ENCODE measurements at places on chromosomes 1 and 21.

DNA sequence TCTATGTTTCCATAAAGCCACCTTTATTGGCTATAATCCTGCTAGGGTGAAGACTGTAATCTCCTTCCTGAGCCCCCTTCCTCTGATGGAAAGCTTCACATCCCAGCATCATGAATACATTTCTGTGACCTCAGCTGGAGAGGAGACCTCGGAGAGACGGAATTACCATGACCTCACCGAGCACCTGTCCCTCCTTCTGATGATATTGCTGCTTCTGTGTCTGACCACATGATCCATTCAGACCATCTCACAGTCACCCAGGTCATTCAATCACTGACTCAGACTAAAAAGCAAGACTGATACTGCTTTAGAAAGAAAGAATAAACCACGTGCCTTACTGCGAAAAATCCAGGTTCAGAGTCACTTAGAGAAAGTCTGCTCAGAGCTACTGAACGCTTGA, 8.8 kb downstream of the KCND3 start:
- DNase-seq, result no peak

GRCh38 chr1:22963044-22963677, 9.5 kb downstream of the LACTBL1 start:
- DNase-seq, result no peak

- peak; percentile 23 for DNase-seq
Measured at GRCh38 chr1:31714442-31715086, 10.7 kb upstream of the COL16A1 start.

DNA sequence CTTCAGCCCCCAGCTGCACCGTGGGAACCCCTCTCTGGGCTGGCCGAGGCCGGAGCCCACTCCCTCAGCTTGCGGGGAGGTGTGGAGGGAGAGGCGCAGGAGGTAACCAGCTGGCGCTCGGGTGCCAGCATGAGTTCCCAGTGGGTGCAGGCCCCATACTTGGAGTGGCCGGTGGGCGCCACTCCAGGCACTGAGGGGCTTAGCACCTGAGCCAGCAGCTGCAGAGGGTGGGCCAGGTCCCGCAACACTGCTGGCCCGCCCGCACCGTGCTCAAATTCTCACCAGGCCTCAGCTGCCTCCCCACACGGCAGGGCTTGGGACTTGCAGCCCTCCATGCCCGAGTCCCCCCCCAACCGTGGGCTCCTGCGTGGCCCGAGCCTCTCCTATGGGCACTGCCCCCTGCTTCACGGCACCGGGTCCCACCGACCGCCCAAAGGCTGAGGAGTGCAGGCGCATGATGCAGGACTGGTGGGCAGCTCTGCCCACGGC, 47.2 kb downstream of the LRRC53 start:
- no peak for DNase-seq

DNA sequence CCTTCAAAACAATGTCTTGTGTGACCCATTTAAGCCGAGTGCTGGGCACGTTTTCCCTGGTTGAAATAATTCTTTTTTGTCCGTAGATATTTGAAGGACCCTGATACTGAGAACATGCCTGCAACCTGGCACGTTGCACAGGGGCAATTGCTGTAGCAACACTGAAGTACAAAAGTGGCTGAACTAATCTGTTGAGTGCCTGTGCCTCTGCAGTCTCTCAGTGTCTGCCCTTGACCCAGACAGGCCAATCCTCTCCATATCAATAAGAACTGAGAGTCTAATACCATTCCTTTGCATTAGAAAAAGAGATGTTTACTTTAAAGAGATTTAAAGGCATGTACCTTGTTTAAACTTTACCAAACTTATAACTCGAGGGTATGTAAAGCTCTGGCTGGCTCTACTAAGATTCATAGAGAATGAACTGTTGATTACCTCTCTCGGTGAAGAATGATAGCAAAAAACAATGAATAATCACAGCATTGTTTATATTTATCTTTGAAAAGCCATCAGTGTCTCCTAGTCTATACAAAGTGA, 2.4 kb downstream of the GREM2 start:
- DNase-seq, result no peak

Data from prostate gland (tissue), 2 donors.